Activated CD4-positive, alpha-beta T cell treated with anti-CD3 and anti-CD28 coated beads for 4 hours (primary cell): ENCODE measurements at places on chromosomes 6 and 20.
A peak's percentile ranks its signal among the peaks of the same experiment; 100 is the strongest.

- DNase-seq, result no peak
Measured at GRCh38 chr6:138374230-138374629, 3.5 kb upstream of the SMIM28 start.

GRCh38 chr6:105373481-105373880 is 29.4 kb downstream of the PREP start:
- DNase-seq, result no peak

- DNase-seq, result no peak
Measured at GRCh38 chr6:138258991-138259390, 40.7 kb upstream of the PBOV1 start.

- no peak for DNase-seq
Measured at GRCh38 chr20:46237227-46237626, 71.1 kb downstream of the CDH22 start.

DNA sequence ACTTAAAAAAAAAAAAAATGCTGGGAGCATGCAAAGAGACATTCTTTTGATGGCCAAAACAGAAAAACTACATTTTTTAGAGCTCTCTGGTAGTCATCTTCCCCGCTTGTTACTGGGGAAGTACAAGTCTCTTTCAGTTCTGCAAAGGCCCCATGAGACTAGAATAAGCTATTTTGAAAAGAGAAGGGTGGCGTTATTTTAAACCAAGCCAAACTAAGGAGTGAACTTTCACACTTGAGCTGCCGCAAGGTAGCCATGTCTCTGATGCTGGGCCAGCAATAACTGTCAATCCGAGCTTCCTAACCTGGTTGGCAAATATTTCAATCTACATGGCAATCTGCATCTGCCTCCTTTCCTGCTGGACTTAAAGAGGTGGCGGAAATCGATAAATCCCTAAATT is 96.7 kb downstream of the L3MBTL3 start:
- DNase-seq, result no peak

- DNase-seq, result peak; percentile 28
Measured at GRCh38 chr6:311679-312220, 19.5 kb downstream of the DUSP22 start.

DNA sequence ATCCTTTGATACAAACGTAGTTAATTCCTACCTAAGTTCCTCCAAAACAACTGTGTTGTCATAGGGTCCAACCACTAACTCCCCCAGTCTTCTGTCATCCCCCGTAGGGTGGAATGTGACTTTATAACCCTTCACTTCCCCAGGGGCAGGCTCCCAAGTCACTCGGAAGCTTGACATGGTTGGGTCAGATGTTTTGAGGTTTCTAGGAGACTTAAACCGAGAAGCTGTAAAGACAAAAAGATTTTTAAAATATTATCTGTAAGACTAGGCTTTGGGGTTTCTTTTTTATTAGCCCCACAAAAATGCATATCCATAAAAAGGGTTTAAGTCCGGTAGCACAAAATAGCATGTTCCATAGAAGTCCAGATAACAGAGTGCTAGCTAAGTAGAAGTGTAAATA is 50.2 kb downstream of the COL12A1 start:
- no peak for DNase-seq

DNA sequence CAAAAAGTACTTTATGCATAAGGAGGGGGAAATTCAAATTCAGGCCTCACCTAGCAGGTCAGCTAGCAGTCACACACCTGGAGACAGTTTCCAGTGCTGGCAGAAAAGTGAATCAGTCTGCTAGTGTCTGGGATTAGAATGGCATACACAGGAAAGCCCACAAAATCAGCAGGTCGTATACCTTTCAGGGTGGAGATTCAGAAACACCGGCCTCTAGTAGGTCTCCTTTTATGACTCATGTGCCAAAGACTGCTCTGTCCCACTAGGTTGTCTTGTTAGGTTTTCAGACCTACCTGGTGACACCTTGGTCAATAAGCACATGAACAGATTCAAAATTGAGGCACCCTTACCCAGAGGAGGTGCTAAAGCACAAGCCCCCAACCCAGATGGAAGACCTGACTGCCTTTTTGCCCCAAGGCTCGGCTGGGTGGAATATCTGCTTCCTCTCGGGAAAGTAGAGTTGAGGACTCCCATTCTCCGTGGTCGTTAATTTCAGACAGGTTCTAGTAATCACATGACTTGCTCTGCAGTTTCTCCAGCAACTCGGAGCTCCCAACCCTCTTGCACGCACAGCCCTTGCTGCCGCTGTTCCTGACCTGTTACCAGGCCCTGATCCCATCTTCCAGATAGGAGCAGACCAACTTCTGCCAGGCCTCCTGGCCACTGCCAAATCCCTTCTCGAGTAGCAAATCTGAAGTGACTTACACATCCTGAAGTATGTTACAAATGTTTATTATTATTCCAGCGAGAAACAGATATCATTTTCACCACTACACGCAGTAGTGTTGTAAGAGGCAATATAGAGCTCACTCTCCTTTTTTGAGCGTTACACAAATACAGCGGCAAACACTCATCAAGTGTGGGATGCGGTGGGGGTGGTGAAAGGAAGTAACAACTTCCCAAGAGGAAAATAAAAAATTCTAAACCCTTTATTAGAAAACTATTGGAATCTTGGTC is 46.6 kb downstream of the AGPAT4 start:
- DNase-seq, result no peak

DNA sequence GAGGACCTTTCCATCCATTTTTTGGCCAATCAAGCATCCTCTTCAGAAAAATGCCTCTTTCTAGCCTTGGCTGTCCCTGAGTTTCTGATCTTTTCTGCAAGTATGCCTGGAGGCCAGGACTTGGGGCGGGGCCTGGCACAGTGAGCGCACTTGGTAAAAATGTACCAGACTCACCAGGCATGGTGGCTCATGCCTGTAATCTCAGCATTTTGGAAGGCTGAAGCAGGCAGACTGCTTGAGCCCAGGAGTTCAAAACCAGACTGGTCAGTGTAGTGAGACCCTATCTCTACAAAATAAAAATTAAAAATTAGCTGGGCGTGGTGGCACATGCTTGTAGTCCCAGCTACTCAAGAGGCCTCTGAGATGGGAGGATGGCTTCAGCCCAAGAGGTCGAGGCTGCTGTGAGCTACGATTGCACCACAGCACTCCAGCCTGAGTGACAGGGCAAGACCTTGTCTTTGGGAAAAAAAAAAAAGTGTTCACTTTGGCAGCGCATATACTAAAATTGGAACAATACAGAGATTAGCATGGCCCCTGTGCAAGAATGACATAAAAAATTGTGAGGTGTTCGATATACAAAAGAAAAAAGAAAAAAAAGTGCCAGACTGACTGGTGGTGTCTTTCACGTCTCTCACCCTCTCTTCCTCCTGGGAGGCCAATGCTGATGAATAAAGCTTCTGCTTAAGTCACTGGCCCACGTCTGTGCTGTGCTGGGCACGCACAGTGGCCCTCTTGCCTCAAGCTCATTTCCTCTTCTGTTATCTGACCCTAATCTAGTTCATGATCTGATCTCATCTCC is 18.1 kb upstream of the SLC9A8 start:
- DNase-seq, result no peak

DNA sequence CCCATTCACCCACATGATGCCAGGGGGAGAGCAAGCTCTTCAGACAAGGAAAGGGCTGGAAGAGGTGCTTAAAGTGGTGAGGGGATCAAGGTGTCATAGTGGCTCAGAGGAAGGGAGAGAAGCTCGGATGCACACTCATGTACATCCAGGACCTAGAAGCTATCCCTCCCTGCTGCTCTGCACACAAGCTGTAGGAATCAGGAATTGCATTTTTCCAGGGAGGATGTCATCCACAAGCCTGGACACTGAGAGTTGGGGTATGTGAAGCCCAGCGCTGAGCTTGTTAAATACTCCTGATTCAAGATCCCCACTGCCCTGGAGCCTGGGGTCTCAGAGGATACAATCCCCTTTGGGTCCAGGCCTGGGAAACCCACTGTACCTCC is 85.8 kb upstream of the CCDC167 start:
- DNase-seq, result no peak

- DNase-seq, result no peak
Measured at GRCh38 chr20:14223806-14224205, 113.6 kb downstream of the FLRT3 start.

- DNase-seq, result peak; percentile 97
Measured at GRCh38 chr6:116570856-116571682, at the start of gene RWDD1. TSS of gene RWDD1 (plus strand) at chr6:116571504. CDS start at chr6:116571583, 79 bp downstream.

GRCh38 chr20:21681234-21681921 is 24.1 kb upstream of the PAX1 start:
- no peak for DNase-seq

GRCh38 chr6:46044881-46045617 is 29.4 kb upstream of the CLIC5 start:
- no peak for DNase-seq

DNA sequence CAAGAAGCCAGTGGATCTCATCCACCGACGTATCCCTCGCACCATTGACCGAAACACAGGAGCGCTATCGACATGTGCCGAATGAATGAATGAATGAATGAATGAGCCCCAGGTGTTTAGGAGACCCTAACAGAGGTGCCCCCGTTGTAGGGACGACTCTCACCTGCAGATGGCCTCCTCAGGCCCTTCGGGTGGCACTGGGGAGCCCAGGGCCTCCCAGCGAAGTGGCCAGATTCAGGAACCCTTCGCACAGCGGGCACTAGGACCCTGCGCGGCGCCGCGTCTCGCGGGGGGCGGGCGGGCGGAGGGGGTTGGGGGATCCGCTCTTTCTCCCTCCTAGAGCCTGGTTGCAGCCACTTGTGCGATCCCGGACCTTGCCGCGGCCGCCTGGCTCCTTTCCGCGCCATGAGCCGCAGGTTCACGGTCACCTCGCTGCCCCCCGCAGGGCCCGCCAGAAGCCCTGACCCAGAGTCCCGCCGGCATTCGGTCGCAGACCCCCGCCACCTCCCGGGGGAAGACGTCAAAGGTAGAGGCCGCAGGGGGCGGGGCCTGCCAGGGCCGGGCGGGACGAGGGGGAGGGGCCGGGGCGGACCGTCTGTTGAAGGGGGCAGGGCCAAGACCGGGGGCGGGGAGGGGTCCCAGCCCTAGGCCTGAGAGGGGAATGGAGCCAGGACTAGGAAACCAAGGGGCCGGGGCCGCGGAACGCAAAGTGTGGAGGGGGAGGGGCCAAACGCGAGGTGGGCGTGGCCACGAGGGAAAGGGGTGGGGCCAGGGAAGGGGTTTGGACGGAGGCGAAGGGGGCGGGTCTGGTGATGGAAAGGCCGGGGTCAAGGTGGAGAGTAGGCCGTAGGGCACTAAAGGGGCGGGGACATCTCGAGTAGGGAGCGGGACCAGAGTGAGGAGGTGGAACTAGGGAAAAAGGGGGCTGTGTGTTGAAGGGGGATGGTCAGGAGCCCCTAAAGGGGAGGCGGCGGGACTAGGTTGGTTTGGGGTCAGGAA is 7.4 kb upstream of the SLC12A5 start:
- DNase-seq, result peak; percentile 30

- no peak for DNase-seq
Measured at GRCh38 chr6:82597201-82597600, 233.6 kb downstream of the TPBG start.

GRCh38 chr6:126907996-126908395 is 210.5 kb upstream of the RSPO3 start:
- no peak for DNase-seq

DNA sequence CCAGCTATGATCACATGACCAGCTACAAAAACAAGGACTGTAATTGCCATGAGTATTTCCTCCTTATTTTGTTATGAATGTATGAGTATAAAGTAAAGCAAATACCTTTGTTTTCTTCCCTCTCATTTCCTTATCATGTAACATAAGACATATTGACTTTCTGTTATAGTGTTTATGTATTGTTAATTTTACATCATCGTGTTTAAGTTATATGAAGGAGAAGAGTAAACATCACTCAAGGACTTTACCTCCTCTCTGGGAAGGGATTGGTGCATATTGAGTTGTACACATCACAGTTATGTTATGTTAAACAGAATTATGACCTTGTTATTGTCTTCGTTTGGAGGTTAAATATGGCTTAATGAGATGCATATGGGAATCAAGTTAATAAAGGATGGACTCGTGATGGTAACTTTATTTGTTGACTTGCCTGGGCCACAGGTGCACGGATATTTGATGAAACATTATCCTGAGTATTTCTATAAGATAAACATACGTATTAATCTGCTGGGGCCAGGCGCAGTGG is 57.3 kb upstream of the CNKSR3 start:
- DNase-seq, result no peak

DNA sequence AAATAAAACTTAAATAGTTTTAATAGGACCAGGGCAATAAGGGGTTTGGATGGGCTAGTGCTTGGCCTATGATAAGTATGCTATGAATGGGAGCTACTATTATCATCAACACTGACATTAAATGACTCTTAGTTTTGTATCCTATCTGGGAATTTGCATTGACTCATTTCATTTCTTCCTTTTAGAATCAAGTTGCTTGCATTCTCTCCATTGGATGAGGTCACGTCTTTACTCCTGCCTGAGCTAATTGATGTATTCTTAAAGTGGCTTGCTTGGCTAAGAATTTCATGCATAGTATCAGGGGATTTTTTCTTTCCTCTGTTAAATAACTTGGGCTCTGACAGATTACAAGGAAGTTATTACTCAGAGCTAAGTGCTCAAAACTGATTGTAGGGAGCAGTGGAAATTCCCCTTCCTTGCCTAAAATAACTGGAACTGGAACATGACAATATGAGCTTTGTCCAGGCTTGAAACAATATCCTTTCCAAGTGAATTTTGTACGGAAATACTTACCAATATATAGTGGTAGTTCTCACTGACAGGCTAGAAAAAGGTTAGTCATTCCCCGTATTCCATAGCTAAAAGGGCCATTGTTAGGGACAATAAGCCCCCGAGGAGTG is 169.9 kb downstream of the BCAS1 start:
- DNase-seq, result no peak

DNA sequence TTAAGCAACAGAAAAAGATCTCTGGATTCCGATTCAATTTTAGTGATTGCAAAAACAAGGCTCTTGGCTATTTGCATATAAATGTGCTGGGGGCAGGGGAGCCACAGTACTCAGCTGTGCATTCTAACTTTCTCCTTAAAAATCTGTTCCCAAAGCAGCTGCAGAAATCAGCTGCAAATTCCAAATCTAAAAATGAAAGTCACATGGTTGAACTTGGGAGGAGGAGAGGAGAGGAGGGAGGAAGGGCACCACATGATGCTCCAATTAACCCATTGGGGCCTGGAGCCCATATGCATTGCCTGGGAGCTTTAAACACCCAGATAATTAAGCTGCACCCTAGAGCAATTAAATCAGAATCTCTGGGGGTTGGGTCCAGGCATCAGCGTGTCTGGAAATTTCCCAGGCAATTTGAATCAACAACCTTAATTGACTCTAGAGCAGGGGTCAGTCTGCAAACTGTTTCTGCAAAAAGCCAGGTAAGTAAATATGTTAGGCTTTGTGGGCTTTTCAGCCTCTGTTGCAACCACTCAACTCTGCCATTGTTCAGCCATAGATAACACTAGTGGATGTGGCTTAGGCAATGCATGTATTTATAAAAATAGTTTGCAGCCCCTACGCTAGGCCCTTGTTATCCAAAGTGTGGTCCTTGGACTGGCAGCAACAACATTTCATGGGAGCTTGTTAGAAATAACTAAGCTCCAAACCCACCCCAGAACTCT is 508.1 kb downstream of the KIF16B start:
- DNase-seq, result no peak

GRCh38 chr6:139306291-139306981 is 14.6 kb upstream of the TXLNB start:
- DNase-seq, result no peak
